RPMI7951 (cell line): ENCODE measurements at places on chromosomes 1 and 21. TPM values are rescaled to one million over a fixed set of nuclear protein-coding genes. Genes with fewer than 3 reads are reported as not detected.

The AIDA gene
- total RNA-seq, result 37.0 and 44.3 TPM in 2 replicates

The CRNN gene
- not detected in 2 replicates for total RNA-seq

The NUDT4B gene
- 22.5 and 28.4 TPM in 2 replicates for total RNA-seq

The SRSF11 gene
- total RNA-seq, result 81.1 and 103 TPM in 2 replicates

The ANXA9 gene
- 0.20 TPM in 1 of 2 replicates, not detected in the other for total RNA-seq

The GCSAML gene
- total RNA-seq, result 0.12 TPM in 1 of 2 replicates, not detected in the other

The LZIC gene
- 61.9 and 72.8 TPM in 2 replicates for total RNA-seq

The NCMAP gene
- not detected in 2 replicates for total RNA-seq

The PRAMEF9 gene
- not detected in 2 replicates for total RNA-seq

The BMP8A gene
- total RNA-seq, result not detected in 2 replicates

The CCDC30 gene
- 0.84 and 2.5 TPM in 2 replicates for total RNA-seq

The MORN1 gene
- total RNA-seq, result 7.1 and 8.3 TPM in 2 replicates

The OVAAL gene
- 0.36 and 0.68 TPM in 2 replicates for total RNA-seq

The WASF2 gene
- 15.1 and 16.3 TPM in 2 replicates for total RNA-seq

The INSRR gene
- total RNA-seq, result not detected in 2 replicates

The MAP3K7CL gene
- 10.0 and 14.8 TPM in 2 replicates for total RNA-seq

The LCE2C gene
- total RNA-seq, result not detected in 2 replicates

The HHIPL2 gene
- total RNA-seq, result 0.29 and 1.4 TPM in 2 replicates

The SCCPDH gene
- total RNA-seq, result 25.8 and 31.8 TPM in 2 replicates

The MORC3 gene
- total RNA-seq, result 25.5 and 29.7 TPM in 2 replicates

The CD52 gene
- not detected in 2 replicates for total RNA-seq

The CAPN8 gene
- total RNA-seq, result not detected in 2 replicates

The GUCA2A gene
- total RNA-seq, result not detected in 2 replicates

The AK5 gene
- total RNA-seq, result 6.5 and 8.0 TPM in 2 replicates

The NMNAT2 gene
- total RNA-seq, result 4.3 and 4.4 TPM in 2 replicates

The LRRC38 gene
- total RNA-seq, result not detected in 2 replicates

The MAB21L3 gene
- total RNA-seq, result not detected in 2 replicates

The TNFRSF8 gene
- total RNA-seq, result not detected in 2 replicates

The ZNF697 gene
- 6.6 and 6.7 TPM in 2 replicates for total RNA-seq

The PTCH2 gene
- under 0.01 and 0.12 TPM in 2 replicates for total RNA-seq

The SYTL1 gene
- 0.12 TPM in 1 of 2 replicates, not detected in the other for total RNA-seq

The TMEM61 gene
- total RNA-seq, result not detected in 2 replicates

The SIM2 gene
- total RNA-seq, result 1.2 and 1.5 TPM in 2 replicates

The LENEP gene
- total RNA-seq, result 1.7 TPM in 1 of 2 replicates, not detected in the other

The SLAMF9 gene
- total RNA-seq, result 0.60 and 0.88 TPM in 2 replicates

The TLCD4 gene
- total RNA-seq, result 0.48 and 0.59 TPM in 2 replicates

The RPTN gene
- not detected in 2 replicates for total RNA-seq

The RORC gene
- total RNA-seq, result not detected in 2 replicates

The EXO5 gene
- total RNA-seq, result 11.5 and 15.3 TPM in 2 replicates
